Astrocyte (in vitro differentiated cells and primary cell): ENCODE measurements at places on chromosomes 2 and 18. TPM values are rescaled to one million over a fixed set of nuclear protein-coding genes. Genes with fewer than 3 reads are reported as not detected.

DNA sequence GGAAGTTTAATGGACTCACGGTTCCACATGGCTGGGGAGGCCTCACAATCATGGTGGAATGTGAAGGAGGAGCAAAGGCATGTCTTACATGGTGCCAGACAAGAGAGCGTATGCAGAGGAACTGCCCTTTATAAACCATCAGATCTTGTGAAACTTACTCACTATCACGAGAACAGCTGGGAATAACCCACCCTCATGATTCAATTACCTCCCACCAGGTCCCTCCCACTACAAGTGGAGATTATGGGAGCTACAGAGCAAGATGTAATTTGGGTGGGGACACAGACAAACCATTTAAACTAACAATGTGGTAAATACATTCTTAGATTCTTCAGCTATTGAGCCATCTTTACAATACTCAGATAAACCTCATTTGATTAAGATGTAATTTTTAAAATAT is 176.1 kb downstream of the SH3BP4 start:
- DNase-seq = peak; percentile 9

TSN gene
- total RNA-seq = 60.3 and 68.2 TPM in 2 replicates

UGT1A8 gene
- not detected in 2 replicates for total RNA-seq

ALPG gene
- total RNA-seq = 0.19 and 0.27 TPM in 2 replicates

ZNF396 gene
- 1.3 and 1.4 TPM in 2 replicates for total RNA-seq

ICOS gene
- not detected in 2 replicates for total RNA-seq

DNA sequence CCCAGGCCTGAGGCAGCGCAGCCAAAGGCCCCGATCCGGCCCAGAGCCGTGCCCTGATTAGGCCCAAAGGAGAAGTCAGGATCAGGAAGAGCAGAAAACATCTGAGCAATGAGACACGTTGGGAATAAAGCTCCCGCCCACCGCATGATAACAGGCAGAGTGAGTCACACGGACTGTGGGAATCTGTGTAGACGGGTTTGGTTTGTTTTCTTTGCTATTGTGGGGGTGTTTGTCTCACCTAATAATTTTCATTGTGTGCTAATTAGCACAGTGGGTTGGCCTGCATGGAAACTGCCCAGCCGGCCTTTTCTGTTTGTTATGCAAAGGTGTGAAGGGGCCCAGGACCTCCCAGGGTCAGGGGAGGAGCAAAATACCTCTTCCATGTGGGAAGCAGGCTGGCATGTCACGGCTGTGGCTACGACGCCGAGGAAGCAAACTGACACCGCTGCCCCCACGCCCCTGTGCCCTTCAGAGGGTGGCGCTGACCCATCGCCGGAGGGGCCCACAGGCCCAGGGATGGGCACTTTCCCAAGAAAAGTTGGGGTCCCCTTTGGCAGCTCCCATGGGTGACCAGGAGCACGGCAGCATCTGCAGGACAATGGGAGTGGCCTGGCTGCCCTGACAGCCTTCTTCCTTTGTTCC is 68.4 kb upstream of the CTDP1 start:
- peak; percentile 92 for DNase-seq

- DNase-seq = no peak
Observed at GRCh38 chr18:48983793-48984437, 33.1 kb upstream of the SMAD7 start.

GRCh38 chr18:48104705-48105104 is 174.2 kb upstream of the SMAD2 start:
- DNase-seq = no peak

CYP27A1 gene
- total RNA-seq = 3.9 and 4.3 TPM in 2 replicates

- no peak for DNase-seq
Observed at GRCh38 chr18:57440331-57441070, 5.3 kb downstream of the ONECUT2 start.
